Stomach (tissue), 19 donors: ENCODE measurements at places on chromosomes 16 and 17. TPM values are rescaled to one million over a fixed set of nuclear protein-coding genes. Genes with fewer than 3 reads are reported as not detected.
A peak's percentile ranks its signal among the peaks of the same experiment; 100 is the strongest.

- H3K27me3 ChIP-seq, result no peaks in the 10 kb centered on the region
- no peaks in the 10 kb centered on the region for H3K4me1 ChIP-seq
- H3K36me3 ChIP-seq, result no peaks in the 10 kb centered on the region
Measured at GRCh38 chr16:20944861-20945574, 44.4 kb downstream of the LYRM1 start.

DNA sequence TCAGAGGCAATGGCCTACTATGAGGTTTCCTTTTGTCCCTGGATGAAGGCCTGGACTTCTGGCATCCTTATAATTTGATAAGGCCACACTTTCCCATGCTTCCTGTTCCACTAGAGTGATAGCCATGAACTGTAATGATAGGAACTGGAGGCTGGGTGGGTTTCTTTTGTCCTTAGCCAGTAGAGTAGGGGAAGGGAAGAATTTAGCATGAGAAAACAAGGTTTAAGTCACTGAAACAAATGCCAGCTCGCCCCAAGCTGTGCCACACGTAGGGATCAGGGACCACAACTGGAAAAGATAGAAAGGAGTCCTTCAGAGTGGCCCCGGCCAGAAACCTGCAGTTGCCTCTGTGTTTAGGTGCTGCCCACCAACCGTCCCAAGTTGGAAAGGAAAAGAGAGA lies 80.9 kb upstream of the C17orf78 start:
- H3K27me3 ChIP-seq, result no peaks in the 10 kb centered on the region
- no peak for DNase-seq
- H3K4me3 ChIP-seq, result no peak overlapping the region

GRCh38 chr17:45287526-45288500 lies 25.9 kb upstream of the SPATA32 start:
- H3K27ac ChIP-seq, result peak overlapping the region; percentile 88
- H3K27me3 ChIP-seq, result no peaks in the 10 kb centered on the region
- H3K36me3 ChIP-seq, result peaks cover 75% of the 10 kb centered on the region
- DNase-seq, result peak; percentile 63
- no peak overlapping the region for H3K4me3 ChIP-seq

DNA sequence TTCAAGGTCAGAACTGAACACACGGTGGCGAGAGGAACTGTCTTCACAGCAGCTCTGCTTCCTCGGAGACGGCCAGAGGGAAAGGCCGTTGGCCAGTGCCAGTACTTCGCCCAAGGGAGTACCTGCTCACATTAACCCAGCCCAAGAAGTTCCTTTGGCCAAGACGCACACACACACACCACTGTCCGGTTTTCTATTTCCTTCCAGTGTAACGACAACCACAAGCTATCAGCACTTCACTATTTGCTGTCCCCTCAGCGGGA lies 744 bp upstream of the GGNBP2 start:
- H3K27ac ChIP-seq, result peak overlapping the region; percentile 100
- peaks cover 39% of the 10 kb centered on the region for H3K4me1 ChIP-seq
- no peaks in the 10 kb centered on the region for H3K36me3 ChIP-seq

DNA sequence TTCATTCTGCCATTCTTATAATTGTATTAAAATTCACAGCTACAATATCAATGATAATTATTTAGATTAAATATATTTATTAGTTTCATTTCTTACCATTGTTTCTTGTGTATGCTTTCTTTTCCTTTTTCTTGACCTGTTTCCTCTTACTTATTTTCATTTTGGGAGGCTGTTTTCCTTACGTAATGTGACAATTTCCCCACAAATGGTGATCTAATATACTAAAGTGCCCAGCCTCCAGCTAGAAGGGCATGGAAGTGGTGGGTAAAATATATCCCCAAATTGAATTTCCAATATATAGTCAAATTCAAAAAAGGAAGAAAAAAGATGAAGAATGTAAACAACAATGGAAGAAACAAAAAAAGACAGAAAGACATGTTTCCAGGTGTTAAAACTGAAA lies 1.5 kb upstream of the ABCA6 start:
- H3K4me3 ChIP-seq, result no peak overlapping the region
- H3K36me3 ChIP-seq, result peaks cover 5% of the 10 kb centered on the region
- no peak for DNase-seq
- no peaks in the 10 kb centered on the region for H3K27me3 ChIP-seq
- no peaks in the 10 kb centered on the region for H3K4me1 ChIP-seq

DNA sequence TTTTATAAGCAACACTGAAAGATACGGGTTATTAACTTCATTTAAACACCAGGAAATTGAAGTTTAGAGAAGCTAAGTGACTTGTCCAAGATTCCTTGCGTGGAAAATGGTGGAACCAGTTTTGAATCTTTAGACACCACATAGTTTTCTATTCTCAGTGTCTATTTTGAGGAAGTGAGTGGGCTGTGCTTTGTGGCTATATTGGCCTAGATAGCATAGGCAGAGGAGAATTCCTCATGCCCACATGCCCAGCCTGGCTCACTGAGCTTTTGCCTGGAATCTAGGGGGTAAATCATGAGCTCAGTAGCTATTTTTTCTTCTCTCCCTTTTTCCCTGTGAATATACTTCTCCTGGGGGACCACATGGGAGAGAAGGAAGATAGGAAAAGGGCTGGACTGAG lies 431.3 kb downstream of the HS3ST3B1 start:
- no peaks in the 10 kb centered on the region for H3K4me1 ChIP-seq
- DNase-seq, result no peak
- H3K36me3 ChIP-seq, result no peaks in the 10 kb centered on the region
- no peaks in the 10 kb centered on the region for H3K27me3 ChIP-seq

DNA sequence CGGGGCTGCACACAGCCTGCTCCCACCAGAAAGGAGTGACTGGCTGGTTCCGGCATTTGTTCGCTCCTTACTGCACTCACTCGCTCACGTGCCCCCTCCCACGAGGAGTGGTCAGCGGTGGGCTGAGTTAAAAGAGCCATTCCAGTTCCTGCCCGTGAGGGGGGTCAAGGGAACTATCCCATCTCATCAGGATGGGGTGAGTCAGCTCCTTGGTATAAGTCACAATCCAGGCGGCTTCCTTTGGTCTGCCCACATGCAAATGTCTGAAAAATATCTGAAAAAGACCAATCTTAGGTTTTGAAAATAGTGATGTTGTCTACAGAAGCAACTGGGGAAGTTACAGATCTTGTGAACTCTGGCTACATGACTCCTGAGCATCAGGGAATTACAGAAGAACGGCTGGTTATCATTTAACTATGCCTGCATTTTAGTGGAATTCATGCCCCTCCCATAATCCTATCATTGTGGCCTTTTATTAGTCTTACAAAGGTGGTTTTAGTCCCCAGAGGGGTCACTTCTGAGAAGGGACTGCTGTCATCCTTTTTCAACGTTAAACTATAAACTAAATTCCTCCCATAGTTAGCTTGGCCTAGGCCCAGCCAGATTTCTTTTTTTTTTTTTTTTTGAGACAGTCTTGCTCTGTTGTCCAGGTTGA lies 9.8 kb upstream of the TNFSF12 start:
- no peak overlapping the region for H3K4me3 ChIP-seq
- no peak overlapping the region for H3K27ac ChIP-seq
- H3K36me3 ChIP-seq, result no peaks in the 10 kb centered on the region
- no peaks in the 10 kb centered on the region for H3K27me3 ChIP-seq
- no peaks in the 10 kb centered on the region for H3K4me1 ChIP-seq

DNA sequence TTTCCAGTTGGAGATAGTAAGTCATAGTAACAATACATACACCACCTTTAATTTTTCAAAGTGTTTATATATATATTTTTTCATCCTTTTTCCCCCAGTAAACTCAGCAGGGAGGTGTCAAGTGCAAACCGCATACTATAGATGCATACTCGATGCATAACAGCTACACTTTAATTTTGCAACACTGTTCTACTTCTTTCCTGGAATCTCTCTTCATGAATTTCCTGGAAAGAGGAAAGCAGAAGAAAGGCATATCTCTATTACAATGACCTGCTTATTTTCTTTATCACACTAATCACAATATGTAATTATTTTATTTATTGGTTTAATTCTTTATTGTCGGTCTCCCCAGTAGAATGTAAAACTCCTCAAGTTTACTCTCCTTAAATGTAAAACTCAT lies 140.0 kb downstream of the SNX11 start:
- DNase-seq, result no peak
- H3K27me3 ChIP-seq, result no peaks in the 10 kb centered on the region
- no peak overlapping the region for H3K4me3 ChIP-seq
- H3K36me3 ChIP-seq, result no peaks in the 10 kb centered on the region
- no peak overlapping the region for H3K27ac ChIP-seq
- no peaks in the 10 kb centered on the region for H3K4me1 ChIP-seq

DNA sequence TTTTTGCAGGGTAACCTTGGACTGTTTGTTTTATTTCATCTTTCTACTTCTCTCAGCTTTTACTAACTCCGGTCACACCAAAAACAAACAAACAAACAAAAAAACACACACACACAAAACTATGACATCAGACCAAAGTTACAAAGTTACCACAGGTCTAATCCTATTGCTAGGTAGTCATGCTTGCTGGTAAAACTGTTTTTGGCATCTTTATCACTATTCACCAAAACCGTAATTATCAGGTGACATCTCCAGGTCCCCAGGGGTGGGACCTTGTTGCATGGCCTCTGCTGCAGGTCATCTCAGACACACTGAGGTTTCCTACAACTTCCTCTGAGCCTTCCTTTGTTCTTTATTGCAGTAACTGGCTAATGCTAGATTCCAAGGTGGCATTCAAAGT lies 162.3 kb downstream of the ABCA8 start:
- H3K4me1 ChIP-seq, result peaks cover 7% of the 10 kb centered on the region
- H3K4me3 ChIP-seq, result no peak overlapping the region
- no peaks in the 10 kb centered on the region for H3K27me3 ChIP-seq
- H3K36me3 ChIP-seq, result no peaks in the 10 kb centered on the region
- DNase-seq, result no peak
- H3K27ac ChIP-seq, result peak overlapping the region; percentile 65

GRCh38 chr16:17591655-17592405 lies 121.1 kb upstream of the XYLT1 start:
- peak; percentile 5 for DNase-seq
- no peak overlapping the region for H3K27ac ChIP-seq
- H3K4me1 ChIP-seq, result no peaks in the 10 kb centered on the region
- H3K4me3 ChIP-seq, result no peak overlapping the region

DNA sequence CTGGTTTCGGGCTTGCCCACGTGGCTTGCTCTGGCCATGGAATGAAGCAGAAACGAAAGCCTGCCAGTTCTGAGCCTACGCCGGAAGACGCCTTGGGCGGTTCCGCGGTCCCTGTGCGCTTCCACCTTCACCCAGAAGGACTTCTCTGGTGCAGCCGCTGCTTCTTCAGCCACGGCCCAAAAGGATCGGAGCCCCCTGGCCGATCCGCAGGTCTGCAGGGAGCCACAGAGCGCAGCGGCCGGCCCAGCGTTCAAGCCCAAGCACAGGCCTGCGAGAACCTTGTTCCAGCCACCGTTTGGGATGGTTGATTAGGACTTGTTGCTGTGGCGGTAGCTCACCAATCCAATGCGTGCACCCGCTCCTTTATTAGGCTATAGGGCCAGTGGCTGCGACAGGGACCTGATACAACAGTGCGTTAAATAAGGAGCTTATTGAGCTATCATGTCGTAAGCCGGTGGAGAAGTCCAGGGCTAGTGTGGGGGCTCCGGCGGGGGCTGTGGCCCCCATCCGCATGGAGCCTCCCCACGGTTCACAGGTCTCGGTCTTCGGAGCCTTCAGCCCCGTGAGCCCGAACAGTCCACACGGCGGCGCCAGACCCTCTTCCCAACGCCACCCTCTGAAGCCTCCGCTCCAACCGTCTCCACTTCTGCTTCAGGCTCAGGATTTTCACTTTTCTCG lies 10.2 kb upstream of the MPP2 start:
- peaks cover 32% of the 10 kb centered on the region for H3K27me3 ChIP-seq
- no peaks in the 10 kb centered on the region for H3K36me3 ChIP-seq
- peaks cover 18% of the 10 kb centered on the region for H3K4me1 ChIP-seq
- H3K4me3 ChIP-seq, result peak overlapping the region; percentile 29
- DNase-seq, result peak; percentile 30

GRCh38 chr16:17518441-17518840 lies 47.7 kb upstream of the XYLT1 start:
- no peak overlapping the region for H3K4me3 ChIP-seq
- no peak overlapping the region for H3K27ac ChIP-seq
- no peak for DNase-seq
- no peaks in the 10 kb centered on the region for H3K27me3 ChIP-seq
- no peaks in the 10 kb centered on the region for H3K4me1 ChIP-seq

- no peaks in the 10 kb centered on the region for H3K36me3 ChIP-seq
- DNase-seq, result no peak
- H3K4me3 ChIP-seq, result no peak overlapping the region
- no peaks in the 10 kb centered on the region for H3K4me1 ChIP-seq
Measured at GRCh38 chr17:13540546-13540945, 61.2 kb downstream of the HS3ST3A1 start.

GRCh38 chr17:885971-886571 lies 93.5 kb downstream of the NXN start:
- no peak overlapping the region for H3K4me3 ChIP-seq
- H3K27me3 ChIP-seq, result no peaks in the 10 kb centered on the region
- DNase-seq, result peak; percentile 81
- H3K36me3 ChIP-seq, result no peaks in the 10 kb centered on the region

GRCh38 chr16:525520-526180 lies 1.9 kb upstream of the CAPN15 start:
- H3K4me1 ChIP-seq, result peaks cover 58% of the 10 kb centered on the region
- H3K27ac ChIP-seq, result peak overlapping the region; percentile 98
- H3K27me3 ChIP-seq, result no peaks in the 10 kb centered on the region
- no peak for DNase-seq
- peak overlapping the region; percentile 86 for H3K4me3 ChIP-seq
- H3K36me3 ChIP-seq, result peaks cover 4% of the 10 kb centered on the region

- H3K36me3 ChIP-seq, result peaks cover 23% of the 10 kb centered on the region
- DNase-seq, result no peak
- no peak overlapping the region for H3K27ac ChIP-seq
- peaks cover 18% of the 10 kb centered on the region for H3K4me1 ChIP-seq
Measured at GRCh38 chr16:84120023-84120422, 3.3 kb upstream of the MBTPS1 start.

- H3K36me3 ChIP-seq, result no peaks in the 10 kb centered on the region
- peaks cover 14% of the 10 kb centered on the region for H3K4me1 ChIP-seq
- no peaks in the 10 kb centered on the region for H3K27me3 ChIP-seq
- DNase-seq, result no peak
- no peak overlapping the region for H3K4me3 ChIP-seq
Measured at GRCh38 chr16:30637944-30638343, 12.8 kb upstream of the PRR14 start.

DNA sequence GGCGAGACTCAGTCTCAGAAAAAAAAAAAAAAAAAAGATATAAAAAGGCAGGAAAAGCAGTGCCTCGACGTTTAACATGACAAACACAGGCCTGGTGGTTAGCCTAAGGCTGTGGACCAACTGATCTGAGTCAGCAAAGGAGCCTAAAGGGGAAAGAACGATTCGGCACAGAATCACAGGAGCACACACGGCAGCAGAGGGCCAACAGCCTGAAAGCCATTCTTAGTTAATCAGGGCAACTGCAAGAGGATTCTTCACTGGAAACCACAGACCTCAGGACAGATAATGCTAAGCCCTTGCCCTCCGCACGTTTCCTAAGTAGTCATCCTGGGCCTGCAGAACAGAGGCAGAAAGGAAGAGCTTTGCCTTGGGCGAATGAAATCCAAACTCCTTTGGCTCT lies 14.7 kb downstream of the TMEM11 start:
- no peak for DNase-seq
- H3K4me3 ChIP-seq, result no peak overlapping the region
- peaks cover 52% of the 10 kb centered on the region for H3K36me3 ChIP-seq
- H3K4me1 ChIP-seq, result peaks cover 15% of the 10 kb centered on the region

GRCh38 chr17:75998327-75998795 lies 2.3 kb upstream of the CDK3 start:
- no peak overlapping the region for H3K27ac ChIP-seq
- H3K36me3 ChIP-seq, result peaks cover 6% of the 10 kb centered on the region
- peaks cover 39% of the 10 kb centered on the region for H3K4me1 ChIP-seq
- no peaks in the 10 kb centered on the region for H3K27me3 ChIP-seq
- DNase-seq, result no peak

PRSS36 gene
- 26.3 TPM for total RNA-seq

FKBP10 gene
- total RNA-seq, result 45.3 TPM

TNRC6A gene
- 57.8 TPM for total RNA-seq

TRAPPC2L gene
- total RNA-seq, result 31.4 TPM

PLD6 gene
- not detected for total RNA-seq

NPIPA2 gene
- not detected for total RNA-seq

RRAD gene
- 1.0 TPM for total RNA-seq

CCDC200 gene
- not detected for total RNA-seq

MYH13 gene
- total RNA-seq, result 1.2 TPM
